ENCODE measurements at places on chromosomes 16 and 17.

DNA sequence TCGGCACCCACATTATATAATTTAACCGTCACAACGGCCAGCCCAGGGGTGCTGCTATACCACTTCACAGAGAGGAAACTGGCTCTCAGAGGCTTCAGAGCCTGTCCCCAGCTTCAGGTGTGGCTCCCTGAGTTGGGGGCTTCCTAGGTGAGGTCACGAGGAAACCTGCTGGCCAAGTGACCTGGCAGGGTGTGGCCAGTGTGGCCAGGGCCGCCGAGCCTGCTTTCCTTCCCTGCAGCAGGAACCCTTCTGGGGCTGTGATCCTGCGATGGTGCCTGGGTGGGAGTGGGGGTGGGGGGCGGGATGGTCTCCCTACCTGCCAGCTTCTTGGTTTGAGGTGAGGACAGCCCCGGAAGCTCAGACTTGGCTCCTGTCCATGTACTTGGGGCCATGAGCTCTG lies 39.9 kb downstream of the ADCY7 start:
- no peak for DNase-seq

GRCh38 chr16:71709229-71709781 lies 15.2 kb downstream of the PHLPP2 start:
- DNase-seq: no peak

- DNase-seq: no peak
These were observed 164.8 kb downstream of the CBLN1 start for GRCh38 chr16:49116873-49117272.

- no peak for DNase-seq
These were observed 82.0 kb upstream of the ASIC2 start for GRCh38 chr17:33375103-33375502.

GRCh38 chr17:41683441-41684007 lies 5.2 kb upstream of the EIF1 start:
- no peak for DNase-seq

GRCh38 chr17:15422392-15422965 lies 44.9 kb downstream of the CDRT4 start:
- no peak for DNase-seq

Measured in GF-D8 (cell line).